ENCODE measurements at places on chromosomes 7 and 10.

- DNase-seq, result no peak
Measured at GRCh38 chr10:114256008-114256765, 17.1 kb downstream of the VWA2 start.

- DNase-seq, result no peak
Measured at GRCh38 chr7:5494320-5494682, 70.7 kb upstream of the TNRC18 start.

- DNase-seq, result no peak
Measured at GRCh38 chr7:116443101-116443523, 56.4 kb upstream of the CAV2 start.

DNA sequence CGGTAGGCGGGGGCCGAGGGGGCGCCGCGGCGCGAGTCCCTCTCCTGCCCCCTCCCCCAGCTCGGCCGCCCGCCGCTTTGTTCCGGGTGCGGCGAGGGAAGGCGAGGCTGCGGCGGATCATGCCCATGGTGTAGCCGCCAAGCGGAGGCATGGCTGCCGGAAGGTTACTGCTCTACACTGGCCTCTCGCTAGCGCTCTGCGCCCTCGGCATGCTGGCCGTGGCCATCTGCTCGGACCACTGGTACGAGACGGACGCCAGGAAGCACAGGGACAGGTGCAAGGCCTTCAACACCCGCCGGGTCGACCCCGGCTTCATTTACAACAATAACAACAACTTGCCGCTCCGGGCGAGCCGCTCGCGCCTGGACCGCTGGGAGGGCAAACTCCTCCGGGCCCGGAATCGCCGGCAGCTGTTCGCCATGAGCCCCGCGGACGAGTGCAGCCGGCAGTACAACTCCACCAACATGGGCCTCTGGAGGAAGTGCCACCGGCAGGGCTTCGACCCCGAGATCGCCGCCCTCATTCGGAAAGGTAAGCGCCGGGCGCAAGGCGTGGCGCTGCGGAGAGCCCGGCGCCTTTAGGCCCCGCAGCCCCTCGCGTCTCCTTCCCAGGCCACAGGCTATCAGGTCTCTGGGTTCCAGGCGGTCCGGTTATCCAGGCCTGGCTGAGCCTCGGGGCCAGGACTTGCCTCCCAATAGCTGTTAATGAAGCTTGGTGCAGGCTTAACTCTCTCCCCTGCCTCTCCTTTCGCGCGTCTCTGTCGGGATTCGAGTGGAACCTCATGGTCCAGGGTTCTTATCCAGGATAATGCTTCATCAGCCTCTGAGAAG is 513 bp downstream of the TMEM178B start:
- no peak for DNase-seq

DNA sequence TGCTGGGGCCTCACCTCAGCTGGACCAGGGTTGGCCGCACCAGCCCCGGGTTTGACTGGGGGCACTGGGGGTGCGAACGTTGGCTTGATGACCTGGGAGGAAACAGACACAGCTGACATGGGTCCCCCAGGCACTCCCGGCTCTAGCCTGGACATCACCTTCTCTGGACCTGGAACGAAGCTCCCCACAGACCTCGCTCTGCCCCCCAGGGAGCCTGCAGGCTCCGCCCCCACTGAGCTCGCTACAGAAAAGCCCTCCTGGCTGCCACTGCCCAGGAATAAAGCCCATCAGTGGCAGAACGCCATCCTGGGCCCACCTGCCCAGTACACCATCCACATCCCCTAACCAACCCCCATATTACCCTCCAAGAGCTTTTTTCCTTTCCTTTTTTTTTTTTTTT is 13.0 kb downstream of the ADAM8 start:
- no peak for DNase-seq

GRCh38 chr7:156614434-156615264 is 25.9 kb upstream of the RNF32 start:
- DNase-seq, result no peak

DNA sequence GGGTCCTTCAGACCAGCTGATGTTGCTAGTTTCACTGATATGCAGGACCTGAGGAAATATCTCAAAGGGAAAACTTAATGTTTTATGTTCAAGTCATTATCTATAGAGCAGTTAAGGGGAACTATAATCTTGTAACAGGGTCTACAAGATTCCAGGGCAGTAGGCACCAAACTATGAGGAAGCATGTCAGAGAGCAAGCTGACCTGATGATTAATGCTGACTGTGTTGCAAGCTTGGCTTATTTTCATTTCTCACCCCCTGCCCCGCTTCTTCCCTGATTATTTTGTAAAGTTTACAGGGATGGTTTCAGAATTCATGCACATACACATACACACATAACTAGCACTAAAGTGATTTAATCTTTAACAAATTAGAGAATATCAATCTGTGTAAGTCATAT is 84.3 kb upstream of the CACNA2D1 start:
- peak; percentile 6 for DNase-seq

DNA sequence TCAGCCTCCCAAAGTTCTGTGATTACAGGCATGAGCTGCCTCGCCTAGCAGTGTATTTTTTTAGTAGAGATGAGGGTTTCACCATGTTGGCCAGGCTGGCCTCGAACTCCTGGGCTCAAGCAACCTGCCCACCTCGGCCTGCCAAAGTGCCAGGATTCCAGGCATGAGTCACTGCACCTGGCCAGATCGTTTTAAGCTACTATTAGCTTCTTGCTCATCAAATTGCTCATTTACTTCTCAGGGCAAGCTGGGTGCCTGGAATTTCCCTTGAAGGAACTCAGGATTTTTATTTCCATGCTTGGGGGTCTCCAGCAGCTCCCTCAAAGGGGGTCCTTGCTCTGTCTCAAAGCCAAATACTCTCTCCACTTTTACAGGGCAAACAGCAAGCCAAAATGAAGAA is 798.0 kb upstream of the AUTS2 start:
- DNase-seq, result no peak

DNA sequence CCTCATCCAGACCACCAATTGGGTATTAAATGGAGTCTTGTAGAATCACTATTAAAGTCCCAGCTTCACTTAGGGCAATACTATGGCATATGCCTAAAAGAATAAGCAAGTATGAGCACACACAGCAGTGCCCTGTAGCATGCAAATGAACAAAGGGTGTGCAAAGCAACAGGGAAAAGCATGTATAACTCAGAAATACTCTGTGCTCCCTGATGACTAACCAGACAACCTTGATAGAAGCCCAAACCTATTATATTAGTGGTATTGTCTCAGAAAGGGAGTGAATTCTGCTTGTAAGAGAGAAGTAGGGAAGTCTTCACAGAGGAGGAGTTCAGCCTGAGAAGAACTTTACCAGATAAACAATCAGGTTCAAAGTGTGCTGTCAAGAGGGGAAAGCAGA is 131.2 kb downstream of the DGKI start:
- DNase-seq, result no peak

- DNase-seq, result no peak
Measured at GRCh38 chr10:122234416-122234815, 36.7 kb upstream of the BTBD16 start.

DNA sequence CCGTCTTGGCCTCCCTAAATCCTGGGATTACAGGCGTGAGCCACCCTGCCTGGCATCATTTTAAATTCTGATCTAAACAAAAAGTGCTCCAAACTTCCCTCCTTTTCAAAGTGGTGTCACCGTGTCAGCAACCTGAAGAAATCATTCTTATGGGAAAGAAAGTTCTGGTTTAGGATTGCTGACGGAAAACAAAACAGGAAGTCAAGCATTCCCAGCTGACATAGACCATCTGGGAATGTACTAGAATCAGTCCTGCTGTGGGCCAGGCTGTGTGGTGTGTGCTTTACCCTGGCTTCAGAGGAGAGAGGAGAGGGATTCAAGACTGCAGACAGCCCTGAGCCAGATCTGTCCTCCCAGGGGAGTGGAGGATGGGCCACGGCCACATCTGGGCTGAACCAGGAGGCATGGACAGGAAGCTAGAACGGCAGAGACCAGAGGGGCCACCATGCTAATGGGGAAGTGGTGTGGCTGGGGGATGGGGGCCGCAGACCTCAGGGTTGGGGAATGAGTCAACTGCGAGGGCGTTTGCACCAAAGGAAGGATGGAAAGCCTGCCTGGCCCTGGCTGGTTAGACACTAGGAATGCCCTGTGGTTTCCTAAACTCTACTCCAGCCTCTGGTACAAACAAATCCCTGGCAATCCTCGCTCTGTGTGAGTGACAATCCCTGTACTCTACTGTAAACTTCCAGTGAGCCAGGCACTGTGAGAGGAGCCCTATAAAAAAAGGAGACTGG is 16.7 kb upstream of the CLIP2 start:
- DNase-seq, result peak; percentile 95

DNA sequence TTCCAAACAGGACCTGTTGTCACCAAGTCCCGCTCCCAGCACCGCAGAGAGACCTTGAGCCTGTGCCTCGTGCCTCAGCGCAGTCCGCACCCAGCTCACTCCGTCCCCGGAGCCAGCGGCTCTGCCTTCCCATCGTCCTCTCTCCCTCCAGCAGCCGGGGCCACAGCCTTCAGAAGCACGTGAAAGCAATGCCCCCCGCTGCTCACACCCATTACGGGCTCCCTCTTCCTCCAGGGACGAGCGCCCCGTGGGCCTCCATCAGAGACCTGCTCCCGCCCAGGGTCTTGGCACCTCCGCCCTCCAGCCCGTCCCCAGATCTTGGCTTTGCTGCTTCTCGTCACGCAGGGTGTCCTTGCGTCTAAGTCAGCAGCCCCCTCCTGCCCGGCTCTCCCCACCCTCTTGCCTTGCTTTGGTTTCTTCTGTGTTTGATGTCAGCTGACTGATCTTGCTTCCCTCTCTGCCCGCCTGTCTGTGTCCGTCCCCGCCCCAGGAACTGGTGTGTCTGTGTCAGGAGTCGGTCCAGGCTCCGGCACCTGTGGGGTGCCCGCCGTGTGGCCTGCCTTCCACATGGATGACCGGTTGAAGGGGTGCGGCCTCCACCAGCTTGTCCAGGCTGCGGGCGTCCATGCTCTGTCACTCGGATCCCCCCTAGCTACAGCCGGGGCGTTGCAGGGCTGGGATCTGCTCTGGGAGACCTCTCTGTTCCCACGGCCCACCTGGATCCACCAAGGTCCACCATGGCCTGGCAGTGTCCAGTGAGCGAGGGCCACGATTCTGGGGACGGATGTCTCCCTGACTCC is 61.9 kb downstream of the FOXL3 start:
- DNase-seq, result no peak

GRCh38 chr10:132479603-132480221 is 57.9 kb upstream of the INPP5A start:
- DNase-seq, result no peak

GRCh38 chr7:97405835-97406234 is 288.3 kb downstream of the SDHAF3 start:
- DNase-seq, result no peak

GRCh38 chr7:137343281-137343841 is at the start of gene PTN:
Gene PTN, minus strand, starts transcription at chr7:137343733. Its CDS starts 88,760 bp downstream, at chr7:137254973.
- no peak for DNase-seq

DNA sequence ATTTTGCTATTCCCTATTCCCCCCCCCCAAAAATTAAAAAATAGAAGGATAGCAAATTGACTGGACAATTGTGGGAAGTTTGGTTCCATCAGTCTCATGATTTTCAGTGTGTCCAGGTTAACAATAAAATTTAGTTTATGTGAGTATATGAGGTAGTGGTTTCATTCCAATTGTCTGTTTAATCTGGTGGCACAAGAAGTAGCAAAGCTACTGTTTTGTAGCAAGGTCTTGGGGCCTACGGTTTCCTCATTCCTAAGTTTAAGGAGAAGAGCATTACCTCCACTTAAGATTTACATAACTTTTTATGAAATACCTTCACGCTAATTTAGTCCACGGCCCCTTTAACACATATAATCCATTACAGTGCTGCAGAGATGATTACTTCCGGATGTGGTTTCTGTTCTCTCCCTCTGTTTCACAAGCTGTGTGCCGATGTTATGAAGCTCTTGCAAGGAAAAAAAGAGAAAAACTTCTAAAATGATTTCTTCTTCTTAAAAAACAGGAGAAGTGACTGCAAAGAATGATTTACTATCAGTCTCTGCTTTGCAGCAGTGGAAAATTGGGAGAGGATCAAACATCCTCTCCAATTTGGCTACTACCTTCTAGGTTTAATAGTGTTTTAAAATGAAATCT is 32.7 kb upstream of the NPVF start:
- peak; percentile 74 for DNase-seq

DNA sequence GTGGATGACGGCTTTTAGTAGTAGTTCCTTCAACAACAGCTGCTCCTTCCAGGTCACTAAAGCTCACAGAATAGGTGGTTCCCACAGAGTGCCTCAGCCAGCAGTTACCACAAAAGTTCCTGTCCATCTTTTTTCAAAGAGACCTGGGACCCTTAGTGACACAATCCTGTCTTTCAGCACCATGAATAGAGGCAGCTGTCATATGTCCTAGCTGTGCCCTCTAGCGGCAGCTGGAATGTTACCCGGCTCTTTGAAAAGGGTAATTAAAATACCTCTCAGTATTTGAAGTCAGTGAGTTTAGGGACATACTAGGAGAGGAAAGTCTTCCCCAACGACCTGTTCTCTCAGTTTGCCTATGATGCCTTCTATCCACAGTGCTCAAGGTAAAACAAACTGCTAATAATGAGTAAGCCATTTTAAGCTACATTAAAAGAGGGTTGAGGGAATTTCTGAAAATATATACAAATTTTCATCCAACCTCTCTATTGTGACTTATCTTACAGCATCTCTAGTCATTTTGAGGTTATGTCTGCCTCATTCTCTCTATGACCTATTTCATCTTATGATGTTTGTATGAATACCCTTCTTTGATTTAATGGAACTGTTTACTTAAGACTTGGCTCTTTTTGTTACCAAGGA is 290.8 kb downstream of the NXPH1 start:
- DNase-seq, result peak; percentile 8

DNA sequence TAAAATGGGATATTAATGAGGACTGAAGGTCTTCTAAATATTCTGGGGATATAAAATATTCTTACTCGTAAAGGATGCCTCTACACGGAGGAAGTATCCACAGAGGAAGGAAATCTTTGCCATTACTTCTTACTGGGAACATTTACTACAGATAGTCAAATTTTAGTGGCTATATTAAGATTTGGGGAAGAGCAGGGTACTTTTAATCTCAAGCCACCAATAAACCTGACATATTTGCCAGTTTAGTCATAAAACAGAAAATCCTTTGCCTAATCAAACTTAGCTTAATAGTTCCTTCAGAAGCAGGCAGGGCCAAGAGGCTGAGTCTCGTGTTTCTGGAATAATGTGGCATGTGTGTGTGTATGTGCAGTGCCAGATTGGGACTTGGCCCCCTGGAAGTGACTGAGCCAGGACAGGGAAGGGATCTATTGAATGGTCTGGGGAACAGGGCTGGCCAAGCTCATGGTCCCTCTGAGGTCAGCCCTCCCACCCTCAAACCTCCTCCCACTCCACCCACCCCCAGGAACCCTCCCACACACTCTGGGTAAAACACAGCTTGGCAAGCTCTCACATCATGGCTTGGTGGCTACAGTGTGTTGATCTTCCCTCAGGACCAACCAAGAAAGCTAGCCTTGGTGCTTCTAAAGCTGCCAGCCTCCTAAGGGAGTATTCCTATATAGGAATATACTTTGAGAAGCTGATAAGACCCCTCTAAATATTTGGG is 1.6 kb upstream of the PIK3CG start:
- DNase-seq, result no peak

DNA sequence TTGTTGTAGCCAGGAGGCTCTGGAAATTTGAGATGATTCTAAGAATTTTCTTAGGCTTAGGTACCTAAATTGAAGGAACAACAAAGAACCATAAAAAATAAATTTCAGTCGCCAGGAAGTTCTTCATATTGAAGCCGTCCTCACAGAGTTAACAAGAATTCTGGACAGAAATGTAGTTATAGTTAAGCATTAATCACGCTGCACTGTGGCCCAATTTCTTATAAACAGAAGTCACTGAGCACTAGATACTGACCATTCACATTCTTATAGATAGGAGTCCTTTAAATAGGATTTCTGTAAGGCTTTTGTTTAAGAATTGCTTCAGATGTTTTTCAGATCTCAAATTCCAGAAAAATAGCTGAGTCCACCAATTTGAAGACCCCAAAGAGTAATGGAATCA is 256.2 kb upstream of the PITRM1 start:
- no peak for DNase-seq

Data from inflammatory macrophage (primary cell).